ENCODE measurements at places on chromosomes 2 and 18. TPM values are rescaled to one million over a fixed set of nuclear protein-coding genes. Genes with fewer than 3 reads are reported as not detected.

DNA sequence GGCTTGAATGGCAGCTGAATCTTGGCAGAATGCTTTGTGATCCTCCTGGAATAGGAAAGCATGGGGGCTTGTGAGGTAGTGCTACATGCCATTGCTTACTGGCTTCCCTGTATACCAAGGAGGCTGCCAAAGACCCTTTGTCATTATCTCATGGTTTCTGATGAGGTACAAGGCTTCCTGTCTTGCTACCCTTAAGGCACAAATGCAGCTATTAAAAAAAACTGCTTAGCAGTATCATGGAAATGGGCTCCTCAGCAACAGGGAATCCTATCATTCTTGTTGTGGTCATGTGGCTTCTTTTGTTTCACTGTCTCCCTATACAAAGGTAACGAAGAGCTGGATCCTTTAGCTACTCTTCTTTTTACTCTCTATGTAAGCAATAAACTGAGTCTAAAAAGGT is 6.6 kb upstream of the KANSL1L start:
- no peak for DNase-seq
- no peak overlapping the region for H3K4me3 ChIP-seq
- no peaks in the 10 kb centered on the region for H3K36me3 ChIP-seq
- no peak overlapping the region for H3K27ac ChIP-seq

DNA sequence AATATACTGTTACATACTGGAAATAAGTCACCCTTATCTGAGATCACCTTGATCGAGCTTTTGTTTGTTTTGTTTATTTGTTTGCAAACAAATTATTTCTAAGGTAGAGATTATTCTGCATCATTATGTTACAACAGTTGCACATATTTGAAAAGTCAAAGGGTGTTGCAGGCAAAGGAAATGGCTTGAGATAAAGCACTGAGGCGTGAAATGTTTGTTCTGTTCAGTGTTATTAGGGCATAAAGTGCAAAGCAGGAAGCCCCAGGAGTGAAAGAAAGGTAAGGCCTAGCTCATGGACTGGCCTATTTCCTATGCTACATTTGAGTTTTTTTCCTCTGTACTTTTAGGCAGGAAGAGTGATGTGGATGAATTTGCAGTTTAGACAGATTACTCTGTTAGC is 1815.6 kb upstream of the LRRTM1 start:
- H3K27ac ChIP-seq, result no peak overlapping the region
- no peaks in the 10 kb centered on the region for H3K36me3 ChIP-seq
- no peaks in the 10 kb centered on the region for H3K4me1 ChIP-seq
- no peaks in the 10 kb centered on the region for H3K27me3 ChIP-seq
- DNase-seq, result no peak

GRCh38 chr2:20966061-20966595 is 77.7 kb downstream of the APOB start:
- no peaks in the 10 kb centered on the region for H3K27me3 ChIP-seq
- H3K4me3 ChIP-seq, result no peak overlapping the region
- H3K27ac ChIP-seq, result no peak overlapping the region
- no peak for DNase-seq

DNA sequence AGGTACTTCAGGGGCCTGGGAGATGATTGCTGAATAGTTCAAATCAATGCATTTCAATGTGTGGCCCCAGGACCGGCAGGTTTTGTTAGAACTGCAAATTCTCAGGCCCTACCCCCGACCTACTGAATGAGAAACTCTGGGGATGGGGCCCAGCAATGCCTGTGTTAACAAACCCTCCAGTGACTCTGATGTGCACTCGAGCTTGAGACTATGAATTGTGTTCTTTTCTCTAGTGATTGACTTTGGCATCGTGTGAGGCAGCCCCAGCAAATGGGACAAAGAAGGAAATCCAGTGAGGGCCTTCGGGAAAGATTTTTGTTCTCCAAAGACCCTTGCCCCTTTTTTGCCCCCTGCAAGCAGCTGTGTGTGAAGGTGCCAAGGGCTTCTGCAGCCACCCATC is 22.4 kb downstream of the ALK start:
- H3K4me1 ChIP-seq, result no peaks in the 10 kb centered on the region
- H3K27me3 ChIP-seq, result no peaks in the 10 kb centered on the region
- no peak overlapping the region for H3K27ac ChIP-seq
- H3K36me3 ChIP-seq, result no peaks in the 10 kb centered on the region
- H3K4me3 ChIP-seq, result no peak overlapping the region

GRCh38 chr18:51361130-51361860 is 163.8 kb upstream of the MEX3C start:
- no peaks in the 10 kb centered on the region for H3K36me3 ChIP-seq
- H3K27ac ChIP-seq, result no peak overlapping the region
- no peak for DNase-seq
- H3K27me3 ChIP-seq, result no peaks in the 10 kb centered on the region

DNA sequence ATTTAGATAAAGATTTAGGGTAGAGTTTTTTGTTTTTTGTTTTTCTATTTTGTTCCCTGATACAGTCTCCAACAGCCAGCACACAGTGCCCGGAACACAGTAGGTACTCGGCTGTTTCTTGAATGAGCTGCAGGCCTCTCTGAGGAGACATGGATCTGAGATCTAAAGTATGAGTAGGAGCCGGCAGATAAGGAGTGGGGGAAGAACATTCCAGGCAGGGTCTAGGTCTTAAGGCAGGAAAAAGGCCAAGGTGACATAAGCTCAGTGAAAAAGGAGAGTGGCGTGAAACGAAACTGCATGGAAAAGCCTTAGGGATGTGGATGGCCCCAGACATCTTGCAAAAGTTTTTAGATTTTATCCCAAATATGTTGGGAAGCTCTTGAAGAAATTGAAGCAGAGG is 94.4 kb downstream of the ITGB1BP1 start:
- H3K27me3 ChIP-seq, result no peaks in the 10 kb centered on the region
- no peak overlapping the region for H3K4me3 ChIP-seq
- peak overlapping the region; percentile 14 for H3K27ac ChIP-seq

- peak; percentile 81 for DNase-seq
- no peaks in the 10 kb centered on the region for H3K4me1 ChIP-seq
- H3K27me3 ChIP-seq, result no peaks in the 10 kb centered on the region
Observed at GRCh38 chr2:219570924-219571310, 422 bp downstream of the OBSL1 start.

DNA sequence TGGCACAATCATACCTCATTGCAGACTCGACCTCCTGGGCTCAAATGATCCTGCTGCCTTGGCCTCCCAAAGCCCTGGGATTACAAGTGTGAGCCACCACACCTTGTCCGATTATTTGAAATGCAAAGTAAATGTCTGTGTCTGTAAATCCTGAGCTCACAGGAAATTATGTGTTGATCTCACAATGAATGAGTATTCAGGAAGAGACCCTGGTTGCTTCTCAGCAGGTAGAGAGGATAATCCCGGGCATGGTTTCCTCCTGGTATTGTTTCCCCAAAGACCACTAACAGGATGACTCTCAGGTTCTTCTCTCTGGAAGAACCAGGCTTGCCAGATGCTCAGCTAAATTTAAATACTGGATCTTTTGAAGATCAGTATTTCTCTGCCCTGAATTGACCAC is 147.6 kb downstream of the LDLRAD4 start:
- no peak overlapping the region for H3K4me3 ChIP-seq
- DNase-seq, result no peak
- no peaks in the 10 kb centered on the region for H3K36me3 ChIP-seq
- no peak overlapping the region for H3K27ac ChIP-seq
- H3K27me3 ChIP-seq, result no peaks in the 10 kb centered on the region

GRCh38 chr2:75634945-75635344 is 11.6 kb upstream of the MRPL19 start:
- H3K27ac ChIP-seq, result no peak overlapping the region
- H3K27me3 ChIP-seq, result no peaks in the 10 kb centered on the region
- DNase-seq, result no peak
- H3K4me1 ChIP-seq, result no peaks in the 10 kb centered on the region
- no peaks in the 10 kb centered on the region for H3K36me3 ChIP-seq

DNA sequence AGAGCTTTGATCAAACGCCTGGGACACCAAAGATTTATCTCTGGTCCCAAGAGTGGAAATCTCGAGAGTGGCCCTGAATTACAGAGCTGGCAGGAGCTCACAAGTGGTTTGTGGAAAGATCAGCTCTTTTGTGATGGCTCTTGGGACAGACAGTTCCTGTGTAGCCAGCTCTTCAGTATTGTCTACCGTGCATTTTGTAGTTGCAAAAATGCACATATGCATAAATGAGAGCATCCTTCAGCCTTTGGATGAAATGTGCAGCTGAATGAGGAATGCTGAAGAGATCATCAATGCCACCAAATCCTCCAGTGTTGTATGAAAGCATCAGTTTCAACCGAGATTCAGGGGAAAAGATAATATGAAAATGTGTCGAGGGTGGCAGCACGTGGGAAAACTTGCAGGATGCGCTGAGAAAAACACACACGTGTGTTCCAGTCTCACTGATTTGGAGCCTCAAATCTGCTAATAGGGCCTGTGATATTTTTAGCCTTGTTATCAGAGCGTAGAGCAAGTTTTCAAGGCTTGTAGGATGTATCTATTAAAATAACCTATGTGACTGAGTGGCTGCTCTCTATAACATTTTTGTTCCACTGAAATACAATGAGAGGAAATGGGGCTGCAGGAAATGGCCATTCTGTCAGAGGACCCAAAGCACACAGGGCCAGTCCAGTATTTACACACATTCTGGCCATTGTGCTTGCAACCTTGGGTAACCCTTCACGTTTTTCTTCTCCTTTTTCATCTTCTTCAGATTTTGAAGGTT is 138.7 kb downstream of the PRKCE start:
- H3K4me3 ChIP-seq, result no peak overlapping the region
- H3K27me3 ChIP-seq, result no peaks in the 10 kb centered on the region

DNA sequence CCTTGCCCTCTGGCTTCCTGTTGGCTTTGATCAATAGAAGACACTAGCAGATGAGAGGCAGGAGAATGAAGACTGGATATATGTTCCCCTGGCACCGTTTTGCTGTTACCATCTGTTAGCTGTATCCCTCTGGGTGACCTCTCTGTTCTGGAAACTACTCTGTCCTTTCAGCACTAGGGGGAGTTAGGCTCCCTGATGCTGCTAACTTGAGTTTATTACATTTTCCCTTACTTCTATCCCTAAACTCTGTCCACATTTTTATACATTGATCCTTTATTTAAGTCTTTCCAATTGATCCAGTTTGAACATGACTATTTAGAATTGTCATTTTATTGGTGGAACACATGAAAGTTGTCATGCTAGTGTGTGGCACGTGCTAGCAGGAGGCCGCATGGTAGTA is 1014.3 kb upstream of the CDH2 start:
- no peaks in the 10 kb centered on the region for H3K27me3 ChIP-seq
- H3K36me3 ChIP-seq, result no peaks in the 10 kb centered on the region
- no peak overlapping the region for H3K27ac ChIP-seq
- no peak overlapping the region for H3K4me3 ChIP-seq
- no peaks in the 10 kb centered on the region for H3K4me1 ChIP-seq
- no peak for DNase-seq

GRCh38 chr2:401019-401679 is 113.3 kb upstream of the ALKAL2 start:
- H3K4me3 ChIP-seq, result no peak overlapping the region
- H3K36me3 ChIP-seq, result no peaks in the 10 kb centered on the region
- DNase-seq, result no peak
- no peaks in the 10 kb centered on the region for H3K4me1 ChIP-seq

GRCh38 chr18:10050956-10051355 is 137.1 kb downstream of the VAPA start:
- no peak overlapping the region for H3K27ac ChIP-seq
- no peaks in the 10 kb centered on the region for H3K36me3 ChIP-seq
- no peaks in the 10 kb centered on the region for H3K4me1 ChIP-seq
- DNase-seq, result no peak

GRCh38 chr18:59229701-59230443 is 9.9 kb downstream of the GRP start:
- no peaks in the 10 kb centered on the region for H3K4me1 ChIP-seq
- no peak for DNase-seq
- no peaks in the 10 kb centered on the region for H3K36me3 ChIP-seq
- no peaks in the 10 kb centered on the region for H3K27me3 ChIP-seq
- H3K4me3 ChIP-seq, result no peak overlapping the region

DNA sequence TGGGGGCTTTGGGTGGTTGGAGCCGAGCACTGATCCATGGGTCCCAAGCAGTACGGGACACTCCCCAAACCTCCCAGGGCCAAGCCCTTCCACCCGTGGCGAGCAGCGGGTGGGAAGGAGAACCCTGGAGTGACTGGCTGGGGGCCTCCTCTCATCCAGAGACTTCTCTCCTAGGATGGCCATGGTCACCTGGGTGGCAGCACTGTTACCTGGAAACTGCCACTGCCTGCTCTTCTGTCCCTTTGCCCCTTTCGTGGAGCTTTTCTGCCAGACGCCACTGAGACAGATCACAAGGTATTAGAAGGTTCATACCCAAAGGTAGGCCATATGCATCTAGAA is 26.9 kb downstream of the CENPO start:
- no peaks in the 10 kb centered on the region for H3K27me3 ChIP-seq
- no peak overlapping the region for H3K4me3 ChIP-seq
- peaks cover 5% of the 10 kb centered on the region for H3K36me3 ChIP-seq
- no peaks in the 10 kb centered on the region for H3K4me1 ChIP-seq

- peak; percentile 98 for DNase-seq
- H3K4me3 ChIP-seq, result peak overlapping the region; percentile 85
- H3K4me1 ChIP-seq, result no peaks in the 10 kb centered on the region
- H3K36me3 ChIP-seq, result no peaks in the 10 kb centered on the region
- H3K27ac ChIP-seq, result peak overlapping the region; percentile 88
- H3K27me3 ChIP-seq, result no peaks in the 10 kb centered on the region
Observed at GRCh38 chr18:3447895-3448837, 1.8 kb upstream of the TGIF1 start.

- no peaks in the 10 kb centered on the region for H3K27me3 ChIP-seq
- no peaks in the 10 kb centered on the region for H3K4me1 ChIP-seq
- H3K27ac ChIP-seq, result no peak overlapping the region
- H3K36me3 ChIP-seq, result no peaks in the 10 kb centered on the region
- no peak overlapping the region for H3K4me3 ChIP-seq
- no peak for DNase-seq
Observed at GRCh38 chr2:189500456-189501160, 59.3 kb downstream of the WDR75 start.

DNA sequence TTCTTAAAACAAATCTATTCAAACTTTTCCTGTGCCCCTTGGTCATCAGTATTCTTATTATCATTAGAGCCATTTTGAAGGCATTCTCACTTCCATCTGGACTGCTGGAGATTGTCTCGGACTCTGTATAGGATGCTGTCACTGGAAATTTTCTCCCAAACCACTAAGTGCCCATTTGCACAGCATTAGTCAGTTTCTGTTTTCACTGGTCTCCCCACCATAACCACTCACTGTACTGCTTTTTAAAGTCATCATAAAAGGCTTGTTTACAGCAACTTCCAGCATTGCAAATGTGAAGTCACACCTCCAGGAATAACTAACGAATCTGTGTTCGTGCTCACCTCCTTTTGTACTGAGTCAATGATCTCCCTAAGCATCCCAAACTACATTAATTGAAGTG is 150.9 kb upstream of the SERTAD2 start:
- no peak for DNase-seq
- no peaks in the 10 kb centered on the region for H3K36me3 ChIP-seq
- H3K27me3 ChIP-seq, result no peaks in the 10 kb centered on the region
- H3K4me1 ChIP-seq, result no peaks in the 10 kb centered on the region

Gene CRYBA2
- not detected for total RNA-seq

Gene STARD6
- total RNA-seq, result not detected

Gene TUBA3E
- total RNA-seq, result not detected

Gene GALR1
- not detected for total RNA-seq

Gene CHST9
- total RNA-seq, result 0.06 TPM

Gene L3MBTL4
- 4.2 TPM for total RNA-seq

Gene PLA2R1
- total RNA-seq, result 34.9 TPM

Gene SOX11
- 0.03 TPM for total RNA-seq

Measured in aorta (tissue), 5 donors.